HEK293T (cell line): ENCODE measurements at places on chromosomes 2 and 18.

DNA sequence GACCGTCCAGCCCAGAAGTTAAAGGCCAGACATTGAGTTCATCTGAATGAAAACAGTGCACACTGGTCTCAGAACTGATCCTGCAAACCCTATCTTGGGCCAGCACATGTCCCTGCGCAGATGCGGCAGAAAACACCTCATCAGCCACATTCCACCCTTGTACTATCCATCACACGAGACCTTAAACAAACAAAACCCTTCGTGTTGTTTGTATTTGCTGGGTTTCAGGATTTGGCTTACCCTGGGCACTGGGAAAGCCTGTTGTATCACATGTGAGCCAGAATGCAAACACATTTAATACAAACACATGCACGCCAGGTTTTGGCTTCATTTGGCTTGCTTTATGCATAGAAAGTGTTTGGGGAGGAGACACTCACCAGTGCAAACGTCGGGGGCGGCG lies 12.5 kb downstream of the WIPF1 start:
- no peak for DNase-seq

GRCh38 chr18:50724751-50725151 lies 95.1 kb downstream of the MRO start:
- no peak for DNase-seq

DNA sequence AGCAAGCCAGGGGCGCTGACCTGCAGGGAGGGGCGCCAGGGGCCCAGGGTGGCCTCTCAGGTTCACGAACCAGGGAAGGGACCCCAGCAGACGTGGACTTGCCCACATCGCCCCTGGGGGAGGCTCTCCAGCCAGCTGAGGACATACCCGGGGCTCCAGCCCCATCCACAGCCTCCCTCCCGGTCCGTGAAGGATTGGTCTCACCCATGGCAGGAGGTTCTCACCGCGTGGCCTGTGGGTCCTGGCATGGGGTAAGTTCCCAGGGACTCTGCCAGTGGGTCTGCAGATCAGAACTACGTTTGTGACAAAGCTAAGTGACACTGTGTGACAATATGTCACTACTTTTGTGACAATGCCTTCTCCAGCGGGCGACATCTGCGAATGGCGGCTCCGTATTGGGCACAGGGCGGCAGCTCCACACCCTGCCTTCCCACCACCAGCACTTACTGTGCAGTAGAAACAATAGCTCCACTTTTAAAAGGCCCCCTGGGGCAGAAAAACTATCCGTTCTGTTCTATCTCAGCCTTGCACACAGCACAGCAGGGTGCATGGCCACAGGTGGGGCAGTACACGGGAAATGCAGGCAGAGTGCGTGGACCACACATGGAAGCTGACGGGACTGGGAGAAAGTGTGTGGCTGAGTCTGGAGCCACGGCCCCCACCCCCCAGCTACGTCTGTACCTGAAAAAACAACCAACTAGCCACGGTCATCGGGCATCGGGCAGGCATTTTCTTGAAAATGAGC lies 65.2 kb upstream of the CTDP1 start:
- DNase-seq, result no peak

- no peak for DNase-seq
Observed at GRCh38 chr2:229371086-229371485, 100.0 kb upstream of the PID1 start.

GRCh38 chr2:50356858-50357257 lies 675.1 kb downstream of the NRXN1 start:
- no peak for DNase-seq
